ENCODE measurements at places on chromosomes 5 and 9.

GRCh38 chr5:142749321-142749720 lies 20.9 kb upstream of the ARHGAP26 start:
- no peak overlapping the region for H3K4me3 ChIP-seq
- H3K27me3 ChIP-seq: no peaks in the 10 kb centered on the region
- H3K4me1 ChIP-seq: peaks cover 17% of the 10 kb centered on the region

DNA sequence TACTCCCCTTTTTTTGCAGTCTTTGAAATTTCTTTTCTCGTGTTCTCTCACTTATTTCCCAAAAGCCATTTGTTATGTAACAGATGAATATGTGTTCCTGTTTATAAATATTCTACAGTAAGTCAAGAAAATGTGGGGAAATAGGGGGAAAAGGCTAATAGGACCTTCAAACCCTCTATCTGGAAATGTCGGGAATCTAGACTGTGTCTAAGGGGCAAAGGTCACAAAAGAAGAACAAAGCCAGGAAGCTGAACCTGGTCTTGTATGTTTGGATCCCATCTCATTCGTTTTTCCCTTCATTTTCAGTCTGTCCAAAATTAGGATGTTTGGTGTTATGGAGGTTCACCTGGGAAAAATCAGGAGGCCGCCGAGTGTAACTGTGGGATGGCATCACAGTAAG lies 490.3 kb downstream of the NR2F1-AS1 start:
- no peak for DNase-seq
- no peaks in the 10 kb centered on the region for H3K27me3 ChIP-seq
- no peak overlapping the region for H3K27ac ChIP-seq
- no peaks in the 10 kb centered on the region for H3K36me3 ChIP-seq

DNA sequence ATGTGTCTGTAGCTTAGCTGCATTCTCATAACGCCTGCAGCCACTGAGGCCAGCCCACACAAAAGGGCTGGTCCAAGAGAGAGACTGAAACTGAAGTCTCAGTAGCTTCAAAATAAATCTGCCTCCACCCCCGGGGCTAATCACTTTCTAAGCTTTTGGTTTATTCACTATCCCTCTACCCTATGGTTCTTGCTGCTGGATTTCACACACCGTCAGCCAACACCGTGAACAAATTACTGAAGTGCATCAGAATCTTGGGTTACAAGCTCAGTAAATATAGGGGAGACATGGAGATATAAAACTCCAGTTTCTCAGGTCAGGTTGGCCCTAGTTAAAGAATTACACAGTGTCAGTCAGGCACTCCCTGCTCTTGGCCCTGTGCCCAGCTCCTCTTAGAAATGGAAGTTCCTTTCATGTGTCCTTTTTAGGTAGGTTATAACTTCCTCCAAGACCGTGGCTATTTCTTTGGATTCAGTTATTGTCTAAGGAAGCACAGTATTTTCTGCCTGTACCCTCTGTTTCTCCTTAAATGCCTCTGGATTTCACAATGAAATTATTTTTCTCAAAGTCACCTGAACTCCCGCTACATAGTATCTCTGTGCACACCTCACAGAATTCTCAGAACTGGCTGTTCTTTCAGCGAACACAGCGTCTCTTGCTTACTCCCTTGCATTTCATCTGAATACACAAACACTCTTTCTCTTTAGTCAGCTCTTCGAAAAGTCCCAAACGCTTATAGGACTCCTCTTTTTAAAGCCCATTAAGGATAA lies 112.5 kb downstream of the FAM174A start:
- H3K27me3 ChIP-seq: no peaks in the 10 kb centered on the region
- no peak overlapping the region for H3K4me3 ChIP-seq
- no peak overlapping the region for H3K27ac ChIP-seq
- H3K4me1 ChIP-seq: no peaks in the 10 kb centered on the region

DNA sequence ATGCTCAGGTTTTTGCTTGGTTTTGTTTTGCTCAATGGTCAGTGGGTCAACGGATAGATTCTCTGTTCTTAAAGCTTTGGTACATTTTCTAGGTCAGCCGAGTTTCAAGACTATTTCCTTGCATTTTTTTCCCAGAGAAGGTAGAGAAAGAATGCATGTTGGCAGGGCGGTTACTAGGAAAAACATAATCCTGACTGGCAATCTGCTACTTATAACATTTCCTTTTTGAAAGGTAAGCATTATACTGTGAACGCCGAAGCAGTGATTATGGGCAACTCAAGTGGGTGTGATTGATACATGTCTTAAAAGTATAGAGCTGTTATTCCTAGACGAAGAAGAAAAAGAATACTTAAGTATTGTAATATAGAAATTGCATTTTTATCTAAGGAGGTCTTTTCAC lies 273.2 kb downstream of the MAST4 start:
- peaks cover 5% of the 10 kb centered on the region for H3K27me3 ChIP-seq
- H3K4me3 ChIP-seq: no peak overlapping the region
- no peaks in the 10 kb centered on the region for H3K36me3 ChIP-seq

DNA sequence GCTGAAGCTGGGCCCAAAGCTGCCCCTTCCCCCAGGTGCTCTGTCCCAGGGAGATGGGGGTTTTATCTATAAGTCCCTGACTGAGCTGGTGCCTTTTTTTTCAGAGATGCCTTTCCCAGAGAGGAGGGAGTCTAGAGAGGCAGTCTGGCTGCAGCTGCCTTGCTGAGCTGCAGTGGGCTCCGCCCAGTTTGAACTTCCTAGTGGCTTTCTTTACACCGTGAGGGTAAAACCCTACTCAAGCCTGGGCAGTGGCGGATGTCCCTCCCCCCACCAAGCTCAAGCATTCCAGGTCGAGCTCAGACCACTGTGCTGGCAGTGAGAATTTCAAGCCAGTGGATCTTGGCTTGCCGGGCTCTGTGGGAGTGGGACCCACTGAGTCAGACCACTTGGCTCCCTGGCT lies 41.3 kb downstream of the CAVIN4 start:
- no peaks in the 10 kb centered on the region for H3K4me1 ChIP-seq
- no peaks in the 10 kb centered on the region for H3K36me3 ChIP-seq
- DNase-seq: no peak

- peaks cover 29% of the 10 kb centered on the region for H3K36me3 ChIP-seq
- peak overlapping the region; percentile 92 for H3K27ac ChIP-seq
- H3K27me3 ChIP-seq: no peaks in the 10 kb centered on the region
- no peak for DNase-seq
Observed at GRCh38 chr9:130043654-130044623, 950 bp upstream of the FNBP1 start.

- H3K27ac ChIP-seq: peak overlapping the region; percentile 22
- H3K36me3 ChIP-seq: peaks cover 47% of the 10 kb centered on the region
- H3K4me1 ChIP-seq: peaks cover 21% of the 10 kb centered on the region
- no peak for DNase-seq
- no peak overlapping the region for H3K4me3 ChIP-seq
- no peaks in the 10 kb centered on the region for H3K27me3 ChIP-seq
Observed at GRCh38 chr5:172229904-172230303, 35.9 kb downstream of the EFCAB9 start.

- H3K27ac ChIP-seq: peak overlapping the region; percentile 98
- H3K27me3 ChIP-seq: no peaks in the 10 kb centered on the region
- H3K36me3 ChIP-seq: peaks cover 10% of the 10 kb centered on the region
- peak overlapping the region; percentile 81 for H3K4me3 ChIP-seq
- peak; percentile 57 for DNase-seq
Observed at GRCh38 chr5:43041110-43041668, 1.1 kb upstream of the ANXA2R start.

- no peak for DNase-seq
- no peak overlapping the region for H3K4me3 ChIP-seq
- H3K27me3 ChIP-seq: peaks cover 3% of the 10 kb centered on the region
- H3K27ac ChIP-seq: no peak overlapping the region
- no peaks in the 10 kb centered on the region for H3K4me1 ChIP-seq
Observed at GRCh38 chr9:103990311-103990710, 103.8 kb upstream of the SMC2 start.

DNA sequence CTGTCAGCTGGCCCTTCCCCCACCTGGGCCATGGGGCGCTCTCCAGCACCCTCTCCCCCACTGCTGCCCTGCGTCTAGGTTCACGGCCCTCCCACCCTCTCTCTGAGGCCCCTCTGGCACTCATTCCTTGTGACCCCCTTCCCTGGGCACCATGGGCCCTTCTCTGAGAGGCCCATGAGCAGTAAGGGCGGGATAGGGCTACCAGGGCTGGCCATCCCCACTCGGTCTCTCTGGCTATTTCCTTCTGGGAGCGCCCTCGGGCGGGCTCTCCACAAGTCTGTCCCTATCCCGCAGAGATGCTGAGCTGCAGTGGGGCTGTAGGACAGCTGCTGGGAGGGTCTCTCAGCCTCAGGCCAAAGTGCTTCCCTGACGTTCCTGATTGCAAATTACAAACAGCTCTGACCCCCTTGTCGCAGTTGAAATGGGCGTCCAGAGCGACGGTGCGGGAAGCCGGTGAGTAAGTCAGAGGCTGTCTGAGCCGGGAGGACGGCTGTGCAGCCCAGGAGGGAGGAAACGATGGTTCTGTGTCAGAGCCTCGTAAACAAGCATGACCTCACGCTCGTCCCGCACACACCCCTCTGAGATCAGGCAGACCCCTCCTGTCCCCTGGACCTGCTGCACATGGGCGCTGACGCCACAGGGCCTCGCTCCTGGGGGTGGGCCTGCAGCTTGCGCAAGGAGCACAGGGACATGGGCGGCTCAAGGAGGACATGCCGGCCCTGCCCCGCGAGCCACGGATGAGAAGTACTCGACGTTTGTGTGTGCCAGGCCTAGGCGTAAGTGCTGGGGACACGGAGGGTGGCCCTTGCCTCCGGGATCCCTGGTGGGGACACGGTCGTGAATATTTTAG lies 36.3 kb upstream of the GFPT2 start:
- H3K27ac ChIP-seq: no peak overlapping the region
- no peak for DNase-seq
- H3K27me3 ChIP-seq: peaks cover 4% of the 10 kb centered on the region
- H3K4me3 ChIP-seq: no peak overlapping the region
- no peaks in the 10 kb centered on the region for H3K4me1 ChIP-seq

GRCh38 chr5:33981408-33982162 lies 2.9 kb downstream of the SLC45A2 start:
- DNase-seq: no peak
- H3K4me3 ChIP-seq: no peak overlapping the region
- no peaks in the 10 kb centered on the region for H3K4me1 ChIP-seq

- DNase-seq: no peak
- H3K27ac ChIP-seq: no peak overlapping the region
- no peaks in the 10 kb centered on the region for H3K27me3 ChIP-seq
- H3K4me3 ChIP-seq: no peak overlapping the region
- H3K36me3 ChIP-seq: no peaks in the 10 kb centered on the region
- H3K4me1 ChIP-seq: peaks cover 3% of the 10 kb centered on the region
Observed at GRCh38 chr9:129285979-129286772, 108.1 kb upstream of the IER5L start.

DNA sequence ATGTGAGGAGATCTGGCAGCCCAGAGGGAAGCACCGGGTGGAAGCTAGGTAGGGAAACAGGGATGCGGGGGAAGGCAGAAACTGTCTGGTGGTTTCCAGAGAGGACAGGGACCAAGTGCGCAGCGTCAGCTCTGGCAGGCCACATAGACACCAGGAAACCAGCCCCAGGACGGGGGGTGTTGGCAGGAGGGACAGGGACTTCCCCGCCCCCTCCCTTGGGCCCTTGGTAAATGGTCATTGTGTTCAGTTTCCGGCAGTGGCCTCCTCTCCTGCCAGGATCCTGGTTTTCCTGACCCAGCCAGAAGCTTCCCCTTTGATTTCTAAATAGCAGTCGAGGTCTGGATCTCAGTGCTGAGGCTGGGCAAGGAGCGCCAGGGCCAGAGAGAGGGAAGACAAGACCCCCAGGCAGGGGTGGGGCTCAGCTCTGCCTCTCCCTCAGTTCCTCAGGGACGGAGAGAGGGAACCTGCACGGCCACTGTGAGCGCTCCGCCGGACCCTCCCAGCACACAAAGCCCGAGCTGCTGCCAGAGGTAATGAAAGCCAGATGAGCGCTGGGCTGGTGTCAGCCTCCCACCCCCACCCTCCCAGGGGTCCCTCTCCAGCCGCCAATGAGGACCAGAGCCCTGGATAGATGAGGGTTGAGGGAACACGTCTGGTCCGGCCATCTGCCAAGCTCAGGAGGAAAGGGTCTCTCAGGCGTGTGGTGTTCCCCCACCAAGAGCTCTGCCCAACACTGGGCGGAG lies 1.8 kb downstream of the RALGDS start:
- no peak overlapping the region for H3K27ac ChIP-seq
- peaks cover 6% of the 10 kb centered on the region for H3K36me3 ChIP-seq
- peak overlapping the region; percentile 71 for H3K4me3 ChIP-seq
- no peaks in the 10 kb centered on the region for H3K27me3 ChIP-seq

DNA sequence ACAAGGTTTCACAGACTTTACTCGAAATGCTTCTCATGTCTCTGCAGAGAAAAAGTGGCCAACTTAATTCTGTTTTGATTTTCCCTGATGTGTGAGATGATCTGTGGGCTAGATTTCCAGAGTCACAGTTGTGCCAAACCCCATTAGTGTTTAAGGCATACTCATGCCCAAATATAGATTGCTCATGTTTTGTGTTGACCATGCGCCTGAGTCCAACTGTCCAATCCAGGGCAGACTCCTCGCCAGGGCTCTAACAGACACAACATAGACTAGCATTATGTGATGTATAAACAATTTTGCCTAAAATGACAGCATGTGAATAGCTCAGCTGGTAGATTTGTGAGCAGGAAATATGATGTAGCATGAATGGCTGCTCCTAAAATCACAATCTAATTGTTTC lies 128.1 kb downstream of the PRDM6 start:
- H3K27ac ChIP-seq: no peak overlapping the region
- DNase-seq: no peak
- no peaks in the 10 kb centered on the region for H3K4me1 ChIP-seq
- H3K36me3 ChIP-seq: no peaks in the 10 kb centered on the region
- H3K4me3 ChIP-seq: no peak overlapping the region

DNA sequence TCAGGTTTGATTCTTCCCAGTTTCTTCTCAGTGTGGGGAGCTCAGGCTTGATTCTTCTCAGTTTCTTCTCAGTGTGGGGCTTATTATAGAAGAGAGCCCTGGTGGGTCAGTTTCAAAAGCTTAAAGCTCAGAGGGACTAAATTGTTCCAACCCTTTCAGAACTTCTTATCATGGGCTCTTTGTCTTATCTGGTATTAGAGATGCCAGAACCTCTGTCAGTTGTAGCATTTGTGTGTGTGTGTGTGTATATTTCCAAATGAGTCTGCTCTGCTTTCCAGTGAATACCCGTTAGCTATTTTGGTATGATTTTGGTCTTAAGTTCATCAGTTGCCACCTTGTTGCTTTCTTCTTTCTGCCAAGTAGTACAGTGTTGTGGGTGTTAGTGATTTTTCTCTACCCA lies 21.8 kb downstream of the TMEM38B start:
- H3K4me3 ChIP-seq: no peak overlapping the region
- no peaks in the 10 kb centered on the region for H3K27me3 ChIP-seq

GRCh38 chr5:137752905-137753690 lies 1.1 kb downstream of the HNRNPA0 start:
- peak overlapping the region; percentile 99 for H3K27ac ChIP-seq
- peaks cover 23% of the 10 kb centered on the region for H3K4me1 ChIP-seq
- no peaks in the 10 kb centered on the region for H3K27me3 ChIP-seq
- peak overlapping the region; percentile 88 for H3K4me3 ChIP-seq
- DNase-seq: peak; percentile 59

Data from activated CD8-positive, alpha-beta T cell treated with anti-CD3 and anti-CD28 coated beads for 36 hours (primary cell).